NCI-H460 (cell line): ENCODE measurements at places on chromosomes 11 and 22. TPM values are rescaled to one million over a fixed set of nuclear protein-coding genes. Genes with fewer than 3 reads are reported as not detected.

BACE1 gene
- 6.0 and 6.6 TPM in 2 replicates for total RNA-seq

ALDH3B2 gene
- total RNA-seq, result not detected in 2 replicates

NXF1 gene
- total RNA-seq, result 18.7 and 28.7 TPM in 2 replicates

COA4 gene
- 60.3 and 63.3 TPM in 2 replicates for total RNA-seq

POU2AF2 gene
- total RNA-seq, result not detected in 2 replicates

FXYD6 gene
- not detected in 2 replicates for total RNA-seq

CEND1 gene
- total RNA-seq, result not detected in 2 replicates

PATL1 gene
- 22.4 and 23.4 TPM in 2 replicates for total RNA-seq

ANKK1 gene
- 0.12 TPM in 1 of 2 replicates, not detected in the other for total RNA-seq

RAB3IL1 gene
- 3.2 and 4.6 TPM in 2 replicates for total RNA-seq

ACTN3 gene
- total RNA-seq, result not detected in 2 replicates

CCDC116 gene
- not detected in 2 replicates for total RNA-seq

MAP6 gene
- 0.05 TPM in 1 of 2 replicates, not detected in the other for total RNA-seq

IGF2 gene
- 0.15 and 0.20 TPM in 2 replicates for total RNA-seq

C2CD3 gene
- total RNA-seq, result 7.9 and 9.2 TPM in 2 replicates

GALNT18 gene
- 4.6 and 6.1 TPM in 2 replicates for total RNA-seq

SYT12 gene
- 0.32 and 0.52 TPM in 2 replicates for total RNA-seq

MFRP gene
- not detected in 2 replicates for total RNA-seq

RAB38 gene
- 6.6 and 6.9 TPM in 2 replicates for total RNA-seq

CARD16 gene
- total RNA-seq, result not detected in 2 replicates

NOL12 gene
- 39.7 and 42.2 TPM in 2 replicates for total RNA-seq

SSRP1 gene
- 120 and 125 TPM in 2 replicates for total RNA-seq

OR6T1 gene
- not detected in 2 replicates for total RNA-seq

ABTB2 gene
- 1.3 and 1.9 TPM in 2 replicates for total RNA-seq

SLC5A12 gene
- not detected in 2 replicates for total RNA-seq

ALX4 gene
- 0.62 and 0.81 TPM in 2 replicates for total RNA-seq

SERHL2 gene
- 1.4 and 2.1 TPM in 2 replicates for total RNA-seq

PANX2 gene
- total RNA-seq, result 4.2 and 4.7 TPM in 2 replicates

CACNA1I gene
- 0.05 TPM in 1 of 2 replicates, not detected in the other for total RNA-seq

OR5B21 gene
- total RNA-seq, result not detected in 2 replicates

PTPRJ gene
- total RNA-seq, result 15.8 and 18.0 TPM in 2 replicates

MYO7A gene
- total RNA-seq, result 0.06 and 0.10 TPM in 2 replicates

OLFML1 gene
- 0.05 TPM in 1 of 2 replicates, not detected in the other for total RNA-seq

LDHAL6A gene
- total RNA-seq, result not detected in 2 replicates

GLYAT gene
- total RNA-seq, result not detected in 2 replicates
